NCI-H1417 (cell line): ENCODE measurements at places on chromosomes 6 and 20.

GRCh38 chr6:107691062-107691751 is 132.9 kb downstream of the SCML4 start:
- peak; percentile 72 for DNase-seq

- DNase-seq: no peak
Measured at GRCh38 chr20:50388733-50389437, 121.3 kb upstream of the PTPN1 start.

GRCh38 chr6:87968435-87969278 is 79.0 kb upstream of the SPACA1 start:
- DNase-seq: peak; percentile 86

DNA sequence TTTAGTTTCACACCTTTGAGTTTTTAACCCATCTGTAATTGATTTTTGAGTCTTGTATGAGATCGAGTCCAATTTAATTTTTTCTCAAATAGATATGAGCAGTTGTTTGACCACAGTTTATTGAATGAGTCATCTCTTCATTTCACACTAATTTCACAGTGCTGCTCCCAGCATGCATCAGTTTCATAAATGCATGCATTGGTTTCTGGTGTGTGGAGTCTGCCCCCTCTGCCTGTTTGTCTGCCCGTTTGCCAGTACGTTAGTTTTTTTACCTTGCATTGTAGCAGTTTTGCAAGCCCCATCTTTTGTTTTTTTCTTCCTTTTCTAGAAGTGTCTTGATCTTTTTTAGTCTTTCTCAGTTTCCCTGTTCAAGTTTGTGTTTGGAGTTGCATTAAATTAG is 11.9 kb downstream of the SLX4IP start:
- peak; percentile 56 for DNase-seq

GRCh38 chr6:24927277-24927955 is 8.3 kb downstream of the RIPOR2 start:
- DNase-seq: no peak

GRCh38 chr6:151209071-151209831 is 30.5 kb upstream of the AKAP12 start:
- peak; percentile 14 for DNase-seq

DNA sequence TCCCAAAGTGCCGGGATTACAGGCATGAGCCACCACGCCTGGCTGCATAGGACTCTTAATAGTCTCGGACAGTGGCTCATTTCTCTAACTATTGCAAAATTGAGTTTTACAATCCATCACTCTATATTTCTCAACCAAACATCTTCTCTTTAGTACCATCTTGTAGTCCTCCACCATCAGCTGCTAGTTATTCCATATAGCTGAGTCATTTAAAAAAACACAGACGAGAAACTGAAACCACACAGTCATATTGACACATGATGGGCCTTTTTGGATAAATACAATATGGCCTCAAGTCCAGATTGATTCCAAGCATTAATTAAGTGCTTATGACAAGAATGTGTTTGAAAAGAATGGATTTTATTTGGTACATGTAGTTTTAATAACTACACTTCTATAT is 599.1 kb downstream of the MEI4 start:
- no peak for DNase-seq

- no peak for DNase-seq
Measured at GRCh38 chr6:145247692-145248419, 487.5 kb downstream of the EPM2A start.

- DNase-seq: peak; percentile 35
Measured at GRCh38 chr20:8473459-8473858, 341.4 kb downstream of the PLCB1 start.

- no peak for DNase-seq
Measured at GRCh38 chr6:78749326-78749725, 118.0 kb upstream of the IRAK1BP1 start.

DNA sequence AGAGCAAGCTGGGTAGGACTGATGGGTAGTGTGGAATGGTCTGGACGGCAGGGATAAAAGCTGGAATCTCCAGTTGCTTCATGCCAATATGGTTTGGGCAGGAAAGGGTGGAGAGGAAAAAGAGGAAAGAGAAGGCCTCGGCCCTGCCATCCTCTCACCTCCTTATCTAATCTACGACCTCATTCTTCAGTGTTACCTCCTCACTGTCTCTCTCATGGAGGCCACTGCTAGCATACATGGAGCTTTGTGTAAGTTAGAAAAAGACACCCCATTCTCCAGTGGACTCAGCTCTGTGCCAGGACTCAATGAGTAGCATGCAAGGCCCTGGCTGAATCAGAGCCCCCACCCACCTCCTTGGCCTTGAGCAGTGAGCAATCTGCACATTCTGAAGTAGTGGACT is 6.1 kb upstream of the ARID1B start:
- no peak for DNase-seq

GRCh38 chr20:37992802-37993409 is 40.4 kb downstream of the TTI1 start:
- peak; percentile 69 for DNase-seq

DNA sequence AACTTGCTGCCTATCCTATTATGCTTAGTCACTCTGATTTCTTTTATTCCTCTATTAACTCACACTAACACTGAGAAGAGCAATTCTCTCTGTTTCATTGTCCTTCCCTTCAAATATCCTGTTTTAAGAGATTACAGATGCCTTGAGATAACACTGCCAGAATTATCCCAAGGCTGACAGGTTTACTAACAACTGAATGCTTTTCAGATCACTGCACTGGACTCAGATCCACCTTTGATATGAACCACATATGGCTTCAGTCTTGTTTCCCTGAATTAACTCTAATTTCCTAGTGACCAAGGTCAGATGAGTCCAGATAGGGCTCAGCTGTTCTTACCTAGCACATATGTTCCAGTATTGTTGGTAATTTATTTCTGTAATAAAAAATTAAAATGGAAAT is 633.1 kb downstream of the GRIK2 start:
- DNase-seq: no peak

GRCh38 chr6:32413427-32414047 is 6.6 kb upstream of the BTNL2 start:
- DNase-seq: peak; percentile 41

GRCh38 chr6:133553652-133554051 is 312.5 kb downstream of the EYA4 start:
- peak; percentile 59 for DNase-seq

DNA sequence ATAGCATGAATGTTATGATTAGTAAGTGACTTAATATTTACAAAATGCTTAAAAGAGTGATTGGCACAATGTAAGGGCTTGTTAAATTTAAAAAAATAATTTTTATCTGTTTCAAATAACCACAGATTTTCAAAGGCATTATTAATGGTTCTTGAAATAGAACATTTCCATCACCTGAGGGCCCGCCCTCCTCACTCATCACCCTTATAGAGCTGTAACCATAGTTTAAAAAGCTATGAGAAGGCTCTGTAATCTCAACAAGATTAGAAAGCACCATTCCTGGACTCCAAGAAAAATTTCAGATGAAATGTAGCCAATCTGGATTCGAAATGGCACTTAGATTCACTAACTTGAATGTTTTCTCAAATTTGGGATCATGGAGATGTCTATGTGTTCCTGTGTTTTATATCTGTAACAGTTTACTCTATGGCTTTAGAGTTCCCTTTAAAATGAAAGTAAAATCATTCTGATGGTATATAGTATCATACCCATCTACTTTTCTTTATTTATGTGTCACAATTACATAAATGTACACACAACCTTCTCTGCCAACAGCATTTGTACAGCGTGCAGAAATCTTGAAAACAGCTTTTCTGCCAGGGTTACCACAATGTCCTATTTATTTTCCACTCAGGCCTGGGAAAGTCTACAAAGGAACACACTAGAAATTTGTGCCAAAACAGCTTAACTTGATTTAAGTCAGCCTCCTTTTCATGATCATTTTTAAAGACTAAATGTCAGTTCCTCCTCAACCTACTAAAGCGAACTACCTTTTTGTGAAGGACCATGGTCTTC is 207.7 kb downstream of the TBX18 start:
- DNase-seq: no peak

DNA sequence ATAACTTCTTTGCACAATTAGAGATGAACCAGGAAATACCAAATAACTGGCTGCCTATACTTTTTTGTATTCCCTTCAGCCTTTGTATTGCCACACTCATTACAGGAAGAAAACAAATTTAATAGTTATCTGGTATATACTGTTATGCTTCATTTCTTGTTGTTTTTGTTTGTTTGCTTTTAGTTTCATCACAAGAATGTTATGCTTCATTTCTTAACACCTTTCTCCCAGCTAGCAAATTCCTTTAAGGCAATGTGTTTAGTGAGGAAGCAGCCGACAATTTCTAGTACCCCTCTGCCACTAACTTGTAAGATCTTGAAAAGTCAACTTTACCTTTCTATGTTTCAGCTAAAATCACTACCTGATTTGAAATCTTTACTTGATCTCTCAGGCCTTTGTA is 1.4 kb downstream of the NCOA6 start:
- no peak for DNase-seq

DNA sequence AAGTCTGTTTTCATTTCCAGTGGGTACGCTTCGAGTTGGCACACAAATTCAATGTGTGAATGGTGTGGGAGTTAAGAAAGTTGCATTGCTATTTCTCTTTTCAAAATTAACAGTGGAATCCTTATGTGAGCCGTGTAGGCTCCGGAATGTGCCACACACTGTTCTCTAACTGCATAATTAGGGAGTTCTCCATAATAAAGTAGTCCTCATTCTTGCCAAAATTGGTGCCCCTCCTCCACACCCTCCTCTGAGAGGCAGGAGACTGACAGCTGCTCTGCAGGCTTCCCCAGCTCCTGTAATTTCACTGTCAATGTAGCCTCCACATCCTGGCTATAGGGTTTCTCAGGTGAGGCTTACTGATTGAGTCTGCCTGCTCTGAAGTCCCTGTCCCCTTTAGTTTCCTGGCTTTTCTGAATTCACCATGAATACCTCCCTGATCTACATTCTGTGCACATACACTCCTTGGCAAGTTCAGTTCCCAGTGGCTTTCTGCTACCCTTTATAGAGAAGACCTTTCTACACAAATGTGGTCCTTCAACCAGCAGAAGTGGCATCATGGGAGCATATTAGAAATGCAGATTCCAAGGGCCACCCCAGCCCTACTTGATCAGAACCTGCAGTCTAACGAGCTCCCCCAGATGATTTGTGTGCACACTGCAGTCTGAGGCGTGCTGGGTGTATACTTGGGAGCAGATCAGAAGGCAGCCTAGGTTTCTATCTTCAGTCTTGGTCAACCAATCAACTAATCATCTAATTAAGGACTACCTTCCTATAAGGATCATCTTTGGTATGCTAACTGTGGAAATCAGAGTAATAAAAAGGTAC is 19.9 kb upstream of the CCN6 start:
- DNase-seq: no peak

GRCh38 chr6:151900256-151900655 is 92.8 kb downstream of the ESR1 start:
- no peak for DNase-seq

DNA sequence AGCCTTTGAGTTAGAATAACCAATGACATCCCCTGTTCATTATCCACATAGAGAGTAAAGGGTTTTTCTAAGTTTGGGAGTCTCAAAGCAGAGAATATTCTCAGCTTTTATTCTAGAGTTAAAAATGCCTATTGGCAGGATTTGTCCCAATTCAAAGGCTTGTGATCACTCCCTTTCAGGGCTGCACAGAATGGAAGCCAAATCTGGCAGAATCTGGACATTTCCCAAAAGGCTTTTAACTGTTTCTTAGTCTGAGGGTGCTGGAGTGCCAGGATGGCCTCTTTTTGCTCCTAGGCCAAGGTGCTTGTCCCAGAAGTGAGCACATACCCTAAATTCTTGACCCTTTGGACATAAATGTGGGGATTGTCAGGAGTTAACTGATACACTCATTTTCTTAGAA is 556.6 kb downstream of the DOK5 start:
- DNase-seq: no peak

- no peak for DNase-seq
Measured at GRCh38 chr20:54479138-54479906, 3.9 kb downstream of the DOK5 start.

- DNase-seq: no peak
Measured at GRCh38 chr20:25220021-25220730, 24.7 kb downstream of the ENTPD6 start.

DNA sequence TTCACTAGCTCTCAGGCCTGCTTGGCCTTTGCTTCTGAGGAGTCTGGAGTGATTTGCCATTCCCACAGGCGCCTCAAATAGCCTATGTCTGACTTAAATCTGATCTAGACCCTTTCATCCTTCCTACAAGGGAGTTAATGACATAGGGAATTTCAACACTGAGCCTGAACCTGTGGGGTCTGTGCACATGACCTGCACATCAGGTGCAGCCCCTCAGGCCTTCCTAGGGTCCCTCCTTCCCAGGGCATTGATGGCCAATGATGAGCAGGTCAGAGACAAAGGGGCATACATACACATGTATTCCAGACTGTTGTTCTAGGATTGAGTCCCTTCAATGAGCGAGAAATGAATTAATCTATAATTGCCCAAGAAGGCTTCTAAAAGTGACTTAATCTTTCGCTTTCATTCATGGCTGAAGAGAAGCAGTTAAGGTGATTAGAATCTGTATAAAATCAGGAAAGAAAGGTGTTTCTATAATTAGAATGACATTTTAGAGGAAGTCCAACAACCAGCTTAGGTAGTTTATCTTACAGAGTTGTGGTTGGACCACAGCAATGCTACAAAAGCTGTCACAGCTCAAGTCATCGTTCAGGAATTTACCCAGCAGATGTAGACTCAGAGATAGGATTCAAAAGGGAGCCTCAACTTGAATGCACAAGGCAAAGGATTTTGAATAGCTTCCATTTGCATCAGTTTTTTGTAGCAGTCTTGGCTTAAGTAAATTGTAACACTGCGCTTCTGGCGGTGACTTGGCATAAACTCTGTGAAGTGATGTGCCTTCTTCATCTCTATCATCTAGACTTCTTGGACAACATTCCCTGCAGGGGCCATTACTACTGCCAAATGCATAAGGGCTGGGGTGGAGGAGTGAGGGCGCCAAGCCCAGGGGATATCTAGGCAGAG is 27.0 kb upstream of the TBC1D7 start:
- DNase-seq: no peak

DNA sequence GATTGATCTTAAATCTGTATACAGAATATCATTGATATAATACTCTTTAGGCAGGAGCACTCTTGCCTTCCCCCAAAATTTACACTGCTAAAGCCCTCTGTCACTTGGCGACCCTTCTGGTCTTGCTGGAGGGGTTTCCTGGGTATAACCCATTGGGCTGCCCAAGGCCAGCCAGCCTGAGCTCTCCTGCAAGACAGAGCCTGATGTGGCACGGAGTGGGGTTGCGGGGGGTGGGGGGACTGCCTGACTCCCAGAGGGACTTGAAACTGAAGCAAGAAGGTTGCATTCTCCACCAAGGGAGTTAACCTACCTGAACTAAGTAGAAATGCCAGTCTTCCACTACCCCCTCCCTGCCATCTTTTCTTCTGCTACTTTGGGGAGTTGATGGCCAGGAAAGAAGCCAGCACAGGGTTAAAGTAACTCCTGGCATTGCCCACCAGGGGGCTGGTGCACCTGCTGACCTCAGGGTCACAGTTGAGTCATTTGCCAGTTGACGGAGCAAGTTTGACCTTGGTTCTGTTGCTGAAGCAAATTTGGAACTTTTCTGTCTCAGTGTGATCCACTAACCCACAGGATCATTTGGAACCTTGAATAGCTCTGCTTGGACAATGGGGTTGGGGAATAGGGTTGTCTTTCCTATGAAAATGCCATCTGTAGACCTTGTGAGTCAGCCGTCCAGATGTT is 79.4 kb downstream of the ASXL1 start:
- no peak for DNase-seq
